NCI-H1417 (cell line): ENCODE measurements at places on chromosomes 5 and 9.
A peak's percentile ranks its signal among the peaks of the same experiment; 100 is the strongest.

- no peak for DNase-seq
Measured at GRCh38 chr9:22731786-22732185, 285.2 kb downstream of the DMRTA1 start.

- DNase-seq = no peak
Measured at GRCh38 chr9:102362470-102363132, 624.2 kb upstream of the GRIN3A start.

DNA sequence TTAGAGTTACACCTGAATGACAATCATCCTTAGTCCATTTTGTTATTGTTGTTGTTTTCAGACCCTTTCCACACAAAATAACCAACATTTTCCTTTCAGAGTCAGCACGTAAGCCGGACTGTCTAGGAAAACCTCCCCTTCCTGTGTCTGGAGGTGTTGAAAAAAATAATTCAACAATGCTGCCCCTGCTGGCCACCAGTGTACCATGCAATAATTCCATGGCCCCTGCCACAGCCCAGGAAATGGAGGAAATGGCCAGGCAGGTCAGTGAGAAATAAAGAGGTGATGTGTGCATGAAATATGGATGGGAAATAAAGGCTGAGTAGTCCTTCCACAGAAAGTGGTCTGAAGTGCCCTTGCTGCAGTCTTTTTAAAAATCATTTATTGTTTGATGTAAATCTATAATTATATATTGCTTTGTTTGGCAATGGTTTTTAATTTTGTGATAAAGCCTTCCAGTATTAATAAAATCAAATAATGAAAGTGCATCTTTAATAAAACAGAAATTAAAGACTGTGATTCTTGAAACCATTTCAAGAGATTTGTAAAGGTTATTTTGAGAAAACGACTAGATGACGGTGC lies 152.8 kb upstream of the PAPPA start:
- peak; percentile 0 for DNase-seq

- peak; percentile 76 for DNase-seq
Measured at GRCh38 chr5:125412561-125413495, 666.4 kb upstream of the ZNF608 start.

GRCh38 chr9:32180597-32180996 lies 203.8 kb upstream of the ACO1 start:
- no peak for DNase-seq

- no peak for DNase-seq
Measured at GRCh38 chr5:156534085-156534484, 207.1 kb downstream of the SGCD start.

GRCh38 chr9:130543859-130544258 lies 35.5 kb upstream of the FUBP3 start:
- no peak for DNase-seq

DNA sequence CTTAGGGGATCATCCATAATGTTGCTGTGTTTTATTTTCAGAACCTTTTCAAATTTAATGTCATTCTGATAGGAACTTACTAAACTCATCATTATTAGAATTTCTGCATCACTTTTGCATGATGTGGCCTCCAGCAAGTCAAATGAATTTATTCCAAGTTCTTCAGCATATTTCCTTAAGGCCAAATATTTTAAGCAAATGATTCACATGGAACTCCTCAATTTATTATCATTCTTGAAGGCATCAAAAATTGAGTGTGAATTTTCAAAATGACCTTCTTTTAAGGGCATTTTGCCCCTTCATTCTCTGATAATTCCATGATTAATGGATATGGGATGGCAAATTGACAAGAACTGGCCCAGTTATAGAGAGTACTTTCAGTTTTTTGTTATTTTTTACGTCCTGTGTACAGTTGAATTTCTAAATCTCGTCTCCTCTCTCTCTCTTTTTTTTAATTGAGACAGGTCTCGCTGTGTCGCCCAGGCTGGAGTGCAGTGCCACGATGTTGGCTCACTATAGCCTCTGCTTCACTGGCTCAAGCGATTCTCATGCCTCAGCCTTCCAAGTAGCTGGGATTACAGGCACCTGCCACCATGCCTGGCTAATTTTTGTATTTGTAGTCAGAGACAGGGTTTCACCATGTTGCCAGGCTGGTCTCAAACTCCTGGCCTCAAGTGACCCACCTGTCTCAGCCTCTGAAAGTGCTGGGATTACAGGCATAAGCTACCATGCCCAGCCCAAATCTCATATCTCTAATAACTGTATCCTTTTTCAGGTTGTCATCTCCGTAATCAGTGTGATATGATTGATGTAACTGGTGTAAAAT lies 29.1 kb downstream of the GPR21 start:
- no peak for DNase-seq

- peak; percentile 75 for DNase-seq
Measured at GRCh38 chr9:129166623-129167557, 11.2 kb downstream of the IER5L start.

DNA sequence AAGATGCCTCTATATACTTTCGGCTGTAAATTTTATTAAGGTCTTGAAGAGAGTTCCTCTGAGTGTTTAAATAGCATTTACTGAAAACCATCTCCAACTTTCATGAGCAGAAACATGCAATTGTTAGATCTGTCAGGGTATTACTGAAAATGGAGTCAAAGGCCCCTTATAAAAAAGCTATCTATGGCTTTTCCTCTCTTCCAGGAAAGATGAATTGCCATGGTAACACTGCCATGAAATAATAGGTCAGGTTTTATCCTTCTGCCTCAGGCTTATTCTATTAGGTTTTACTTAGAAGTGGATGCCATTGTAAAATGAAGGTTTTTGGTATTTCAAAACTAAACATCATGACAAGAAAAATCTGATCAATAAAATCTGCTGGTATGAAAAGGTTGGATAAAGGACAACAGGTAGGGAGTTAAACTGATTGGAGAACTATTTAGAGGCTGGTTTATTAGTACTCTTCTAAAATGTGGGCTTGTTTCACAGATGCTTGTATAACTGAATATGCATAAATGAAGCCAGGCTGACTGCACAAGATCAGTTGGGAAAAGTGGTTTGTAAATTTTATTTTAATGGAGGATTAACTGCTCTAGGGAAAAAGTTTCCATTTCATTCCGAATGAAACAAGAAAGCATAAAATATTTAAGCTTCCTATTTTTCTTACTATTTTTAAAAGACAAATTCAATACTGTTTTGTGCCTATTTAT lies 135.5 kb downstream of the RAB3C start:
- no peak for DNase-seq

- DNase-seq = no peak
Measured at GRCh38 chr9:113996531-113997001, 81.5 kb downstream of the AMBP start.

DNA sequence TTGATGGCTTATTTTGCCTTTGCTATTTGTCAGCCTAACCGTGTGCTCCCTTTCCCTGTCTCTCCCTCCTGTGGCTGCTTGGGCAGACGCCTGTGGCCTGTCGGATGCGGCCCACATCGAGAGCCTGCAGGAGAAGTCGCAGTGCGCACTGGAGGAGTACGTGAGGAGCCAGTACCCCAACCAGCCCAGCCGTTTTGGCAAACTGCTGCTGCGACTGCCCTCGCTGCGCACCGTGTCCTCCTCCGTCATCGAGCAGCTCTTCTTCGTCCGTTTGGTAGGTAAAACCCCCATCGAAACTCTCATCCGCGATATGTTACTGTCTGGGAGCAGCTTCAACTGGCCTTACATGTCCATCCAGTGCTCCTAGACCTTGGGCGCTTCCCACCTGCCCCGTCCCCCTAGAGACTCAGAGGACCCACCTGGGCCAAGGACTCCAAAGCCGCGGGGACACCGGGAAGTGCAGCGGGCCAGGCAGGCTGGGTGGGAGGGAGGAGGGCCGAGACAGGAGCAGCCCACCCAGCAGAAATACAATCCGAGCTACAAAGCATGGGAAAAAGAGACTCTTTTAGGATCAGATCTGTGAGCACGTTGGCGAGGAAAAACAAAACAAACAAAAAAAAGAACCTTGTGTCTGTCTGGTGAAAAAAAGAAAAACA lies 10.6 kb downstream of the NR2F1 start:
- DNase-seq = no peak

GRCh38 chr9:627336-627970 lies 214.0 kb upstream of the DMRT1 start:
- DNase-seq = no peak

DNA sequence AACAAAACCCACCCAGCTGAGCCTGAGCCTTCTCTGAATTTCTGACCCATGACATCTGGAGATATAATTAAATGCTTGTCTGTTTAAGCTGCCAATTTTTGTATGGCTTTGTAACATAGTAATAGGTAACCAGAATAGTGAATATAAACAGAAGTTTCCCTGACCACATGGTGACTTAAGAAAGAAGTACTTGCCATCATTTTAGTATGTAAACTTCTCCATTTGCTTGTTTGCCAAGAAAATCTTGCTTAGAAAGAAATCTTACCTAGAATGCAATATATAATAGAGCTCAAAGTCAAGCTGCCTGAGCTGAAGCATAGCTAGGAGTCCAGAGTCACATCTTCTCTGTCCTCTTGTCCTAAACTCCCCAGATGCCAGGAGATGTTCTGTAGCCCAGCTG lies 117.0 kb downstream of the PCSK1 start:
- no peak for DNase-seq

DNA sequence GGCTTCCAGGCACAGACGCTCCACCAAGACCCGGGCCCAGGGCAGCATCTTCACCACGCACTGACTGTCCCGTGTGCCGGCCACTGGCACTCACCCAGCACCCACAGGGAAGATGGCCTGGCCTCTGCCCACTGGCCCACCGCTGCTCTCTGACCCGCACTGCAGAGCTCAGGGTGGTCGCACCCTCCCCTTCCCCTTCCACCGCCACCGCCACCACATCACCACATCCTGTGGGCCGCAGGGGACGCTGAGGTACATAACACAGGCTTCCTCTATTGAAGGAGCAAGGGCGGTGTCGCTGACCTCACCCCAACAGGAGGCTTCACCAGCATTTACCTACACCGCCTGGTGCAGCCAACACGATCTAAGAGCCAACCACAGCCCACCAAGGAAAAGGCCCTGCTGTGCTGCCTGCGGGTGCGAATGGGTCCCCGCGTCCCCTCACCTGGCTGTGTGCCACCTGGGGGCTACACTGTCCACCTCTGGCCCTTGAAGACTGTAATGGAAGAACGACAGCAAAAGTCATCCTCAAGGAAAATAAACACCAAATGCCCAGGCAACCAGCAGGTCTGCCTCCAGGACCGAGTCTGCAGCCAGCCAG lies 101.8 kb downstream of the CAMSAP1 start:
- no peak for DNase-seq

DNA sequence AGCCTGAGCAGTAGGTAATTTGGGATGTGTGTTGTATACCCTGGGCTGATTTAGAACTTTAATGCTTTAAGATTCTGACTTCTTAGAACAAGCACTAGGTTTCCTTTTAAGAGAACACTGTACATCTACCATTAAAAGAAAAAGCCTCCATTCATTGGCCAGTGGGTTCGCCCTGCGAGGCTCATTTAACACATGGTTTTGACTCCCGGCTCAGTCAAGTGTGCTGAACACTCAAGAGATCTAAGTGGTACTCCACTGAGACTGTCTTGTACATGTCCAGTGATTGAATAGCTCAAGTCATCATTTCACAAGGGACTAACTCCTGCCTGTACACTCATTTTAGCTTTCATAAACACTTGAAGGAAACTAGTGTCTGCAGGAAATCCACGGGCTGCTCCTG lies 3.9 kb downstream of the FUBP3 start:
- peak; percentile 89 for DNase-seq

GRCh38 chr9:134792627-134793026 lies 88.0 kb upstream of the FCN2 start:
- DNase-seq = no peak
